GM23338 (cell line): ENCODE measurements at places on chromosomes 16 and 17. TPM values are rescaled to one million over a fixed set of nuclear protein-coding genes. Genes with fewer than 3 reads are reported as not detected.
A peak's percentile ranks its signal among the peaks of the same experiment; 100 is the strongest.

DNA sequence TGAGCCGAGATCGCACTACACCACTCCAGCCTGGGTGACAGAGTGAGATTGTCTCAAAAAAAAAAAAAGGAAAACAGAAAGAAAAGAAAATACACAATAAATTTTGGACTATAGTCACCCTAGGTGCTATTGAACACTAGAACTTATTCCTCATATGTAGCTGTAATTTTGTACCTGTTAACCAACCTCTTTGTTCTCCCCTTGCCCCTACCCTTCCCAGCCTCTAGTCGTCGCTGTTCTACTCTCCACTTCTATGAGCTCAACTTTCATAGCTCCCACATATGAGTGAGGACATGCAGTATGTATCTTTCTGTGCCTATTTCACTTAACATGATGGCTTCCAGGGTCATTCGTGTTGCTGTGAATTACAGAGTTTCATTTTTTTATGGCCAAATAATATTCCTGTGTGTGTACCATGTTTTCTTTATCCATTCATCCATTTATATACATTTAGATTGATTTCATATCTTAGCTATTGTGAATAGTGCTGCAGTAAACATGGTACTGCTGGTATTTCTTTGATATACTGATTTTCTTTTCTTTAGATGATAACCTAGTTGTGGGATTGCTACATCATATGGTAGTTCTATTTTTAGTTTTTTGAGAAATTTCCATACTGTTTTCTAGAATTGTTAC, 28.3 kb downstream of the VPS35L start:
- peak; percentile 72 for DNase-seq
- H3K36me3 ChIP-seq = peaks cover 33% of the 10 kb centered on the region
- H3K27me3 ChIP-seq = no peaks in the 10 kb centered on the region
- no peak overlapping the region for H3K27ac ChIP-seq

DNA sequence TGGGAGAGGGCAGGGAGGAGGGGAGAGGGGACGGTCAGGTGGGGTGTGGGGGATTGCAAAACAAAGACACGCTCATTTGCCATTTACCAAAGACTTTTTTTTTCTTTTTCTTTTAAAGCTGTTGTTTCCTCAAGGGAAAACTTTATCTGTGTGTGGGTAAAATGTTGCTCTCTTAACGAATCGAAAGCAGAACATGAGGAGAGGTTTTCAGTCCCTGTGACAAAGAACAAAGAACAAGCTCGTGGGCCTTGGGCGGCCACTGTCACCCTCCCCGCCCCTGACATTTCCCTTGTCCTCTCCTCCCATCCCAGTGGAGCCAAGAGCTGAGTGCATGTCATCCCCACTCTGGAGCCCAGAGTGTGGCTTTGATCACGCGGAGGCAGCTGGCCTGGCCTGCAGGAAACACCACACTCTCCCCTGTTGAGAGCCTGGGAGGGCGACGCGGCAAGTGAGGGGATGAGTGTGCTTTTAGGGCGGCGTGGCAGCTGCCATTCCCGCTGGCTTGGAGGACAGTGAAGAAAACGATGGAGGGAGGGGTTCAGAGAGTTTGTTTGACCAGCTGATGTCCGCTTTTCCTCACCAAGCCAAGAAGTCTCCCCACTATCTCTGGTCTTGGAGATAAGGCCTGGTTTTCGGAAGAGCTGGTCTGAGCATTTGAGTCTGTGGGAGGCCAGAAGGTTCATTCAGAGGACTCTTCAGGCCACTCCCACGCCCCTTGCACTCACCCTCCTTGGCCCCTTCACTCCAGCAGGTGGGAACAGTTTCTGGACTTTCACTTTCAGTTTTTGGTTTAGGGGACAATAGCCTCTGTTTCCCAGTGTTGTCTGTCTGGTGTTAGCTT, 11.4 kb downstream of the CCR7 start:
- no peak overlapping the region for H3K27ac ChIP-seq
- no peak for DNase-seq
- no peaks in the 10 kb centered on the region for H3K36me3 ChIP-seq
- H3K4me3 ChIP-seq = no peak overlapping the region

GRCh38 chr17:9185688-9186284, 164.5 kb downstream of the NTN1 start:
- H3K36me3 ChIP-seq = no peaks in the 10 kb centered on the region
- no peaks in the 10 kb centered on the region for H3K4me1 ChIP-seq
- no peak for DNase-seq
- H3K4me3 ChIP-seq = no peak overlapping the region

DNA sequence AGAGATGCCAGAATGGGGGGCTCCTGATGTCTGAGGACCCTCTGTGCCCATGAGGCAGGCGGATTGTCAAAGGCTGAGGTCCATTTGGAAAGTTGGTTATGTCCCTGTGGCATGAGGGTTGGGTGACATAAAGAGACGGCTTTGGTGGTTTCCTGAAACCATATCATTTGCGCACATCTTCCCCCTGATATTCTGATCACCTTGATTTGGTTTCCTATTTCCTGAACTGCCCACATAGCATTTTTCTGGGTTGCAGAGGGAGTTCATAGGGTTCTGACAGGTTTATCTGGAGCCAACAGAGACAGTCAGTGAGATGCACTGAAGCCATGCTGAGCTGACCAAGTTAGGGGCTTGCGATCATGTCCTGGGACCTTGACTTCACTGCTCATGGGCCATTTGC, 15.7 kb upstream of the RNF222 start:
- no peak overlapping the region for H3K4me3 ChIP-seq
- peaks cover 6% of the 10 kb centered on the region; the same call in 1 of the 2 replicates for H3K4me1 ChIP-seq
- H3K27ac ChIP-seq = no peak overlapping the region
- no peaks in the 10 kb centered on the region for H3K36me3 ChIP-seq
- no peak for DNase-seq

DNA sequence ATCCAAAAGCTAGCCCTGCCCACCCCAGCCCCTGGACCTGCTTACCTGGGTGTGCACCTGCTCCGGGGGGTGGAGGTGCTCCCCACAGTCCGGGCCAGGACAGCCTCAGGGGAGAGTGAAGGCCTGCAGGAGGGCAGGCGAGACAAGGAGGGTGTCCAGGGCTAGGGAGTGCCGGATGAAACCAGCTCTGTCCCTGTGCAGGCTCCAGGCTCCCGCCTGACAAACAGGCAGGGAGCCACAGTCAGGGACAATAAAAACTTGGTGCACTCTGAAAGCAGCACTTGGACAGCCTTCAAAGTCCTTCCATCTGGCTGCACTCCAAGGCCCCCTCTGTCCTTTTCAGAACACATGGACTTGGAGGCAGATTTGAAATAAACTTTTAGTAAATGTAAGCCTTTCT, 3.9 kb downstream of the PAQR4 start:
- no peak for DNase-seq
- peaks cover 6% of the 10 kb centered on the region; the same call in 1 of the 2 replicates for H3K4me1 ChIP-seq
- H3K4me3 ChIP-seq = no peak overlapping the region
- peaks cover 6% of the 10 kb centered on the region for H3K27me3 ChIP-seq

- no peak overlapping the region for H3K27ac ChIP-seq
- no peak overlapping the region for H3K4me3 ChIP-seq
- no peaks in the 10 kb centered on the region for H3K36me3 ChIP-seq
- no peak for DNase-seq
- H3K4me1 ChIP-seq = peaks cover 69% of the 10 kb centered on the region
Observed at GRCh38 chr16:9151597-9151996, 60.2 kb downstream of the HAPSTR1 start.

- peak; percentile 83 for DNase-seq
- no peaks in the 10 kb centered on the region for H3K27me3 ChIP-seq
- 0 out of 2 replicates have a peak overlapping the region, but pooled peaks have one; percentile 12 for H3K4me3 ChIP-seq
- no peak overlapping the region for H3K27ac ChIP-seq
- H3K4me1 ChIP-seq = peaks cover 10% of the 10 kb centered on the region
Observed at GRCh38 chr17:4004517-4005295, 40.5 kb upstream of the ATP2A3 start.

DNA sequence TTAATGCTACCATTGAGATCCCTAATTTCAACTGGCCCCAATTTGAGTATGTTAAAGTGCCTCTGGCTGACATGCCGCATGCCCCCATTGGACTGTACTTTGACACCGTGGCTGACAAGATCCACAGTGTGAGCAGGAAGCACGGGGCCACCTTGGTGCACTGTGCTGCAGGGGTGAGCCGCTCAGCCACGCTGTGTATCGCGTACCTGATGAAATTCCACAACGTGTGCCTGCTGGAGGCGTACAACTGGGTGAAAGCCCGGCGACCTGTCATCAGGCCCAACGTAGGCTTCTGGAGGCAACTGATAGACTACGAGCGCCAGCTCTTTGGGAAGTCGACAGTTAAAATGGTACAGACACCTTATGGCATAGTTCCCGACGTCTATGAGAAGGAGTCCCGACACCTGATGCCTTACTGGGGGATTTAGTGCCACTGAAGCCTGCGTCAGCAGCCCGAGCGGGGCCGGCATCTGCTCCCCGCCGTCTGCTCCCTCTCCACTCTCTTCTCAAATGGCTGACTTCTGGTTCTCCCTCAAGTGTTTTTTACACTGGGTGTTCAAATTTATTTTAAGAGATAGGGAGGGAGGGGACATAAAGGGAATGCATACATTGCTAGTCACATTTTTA, 22.9 kb downstream of the DUSP14 start:
- H3K36me3 ChIP-seq = peaks cover 7% of the 10 kb centered on the region; the same call in 1 of the 2 replicates
- no peak overlapping the region for H3K4me3 ChIP-seq
- DNase-seq = peak; percentile 33
- H3K27me3 ChIP-seq = no peaks in the 10 kb centered on the region
- H3K27ac ChIP-seq = no peak overlapping the region
- H3K4me1 ChIP-seq = no peaks in the 10 kb centered on the region

GRCh38 chr17:77893144-77894044, 65.1 kb upstream of the TNRC6C start:
- 0 out of 2 replicates have a peak, but pooled peaks cover 3% of the 10 kb centered on the region for H3K27me3 ChIP-seq
- no peaks in the 10 kb centered on the region for H3K36me3 ChIP-seq
- H3K27ac ChIP-seq = no peak overlapping the region
- H3K4me1 ChIP-seq = no peaks in the 10 kb centered on the region; the same call in 1 of the 2 replicates
- H3K4me3 ChIP-seq = no peak overlapping the region
- DNase-seq = no peak

- no peak overlapping the region for H3K27ac ChIP-seq
- DNase-seq = no peak
Observed at GRCh38 chr17:146546-146945, 9.2 kb downstream of the SCGB1C2 start.

DNA sequence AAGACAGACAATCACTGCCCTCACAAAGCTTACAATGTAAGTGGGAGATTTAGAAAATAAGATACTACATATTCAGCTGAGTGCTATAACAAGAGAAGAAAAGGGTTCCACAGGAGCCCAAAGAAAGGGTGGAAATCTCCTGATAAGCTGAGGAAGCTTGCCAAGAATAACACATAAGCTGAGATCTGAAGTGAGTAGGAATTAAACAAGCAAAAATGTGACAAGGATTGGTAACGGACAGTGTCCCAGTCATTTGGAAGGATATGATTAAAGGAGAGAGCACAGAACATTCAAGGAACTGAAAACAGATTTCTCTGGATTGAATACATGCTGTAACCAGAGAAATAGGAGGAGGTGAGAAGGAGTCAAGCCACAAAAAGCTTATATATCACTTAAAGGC, 13.0 kb downstream of the CDYL2 start:
- H3K4me3 ChIP-seq = no peak overlapping the region
- no peak overlapping the region for H3K27ac ChIP-seq
- DNase-seq = no peak
- peaks cover 28% of the 10 kb centered on the region for H3K4me1 ChIP-seq
- H3K27me3 ChIP-seq = no peaks in the 10 kb centered on the region

DNA sequence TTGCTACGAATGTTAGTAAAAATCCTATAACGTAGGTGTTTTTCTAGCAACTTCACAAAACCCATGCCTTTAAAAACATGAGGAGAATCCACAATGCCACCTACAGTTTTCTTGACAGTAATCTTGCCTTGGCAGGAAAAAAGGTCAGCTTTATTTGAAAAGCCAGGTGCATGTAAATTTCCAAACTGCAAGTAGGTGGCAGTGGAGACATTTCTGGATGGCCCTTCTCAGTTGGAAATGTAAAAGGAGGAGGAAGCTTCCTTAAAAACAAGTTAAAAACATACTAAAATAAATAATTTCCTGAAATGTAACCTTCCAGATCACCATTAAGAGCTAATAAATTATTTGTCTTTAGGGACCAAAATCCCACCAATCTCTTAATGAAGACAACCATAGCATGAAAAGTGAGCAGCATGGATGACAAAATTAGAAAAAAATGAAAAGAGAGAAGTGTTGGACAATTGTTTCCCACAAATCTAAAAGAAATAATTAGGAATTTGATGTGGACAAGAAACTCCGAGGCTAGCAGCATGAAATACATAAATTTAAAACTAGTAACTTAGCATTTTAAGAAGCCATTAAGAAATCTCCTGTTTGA, 152.2 kb downstream of the SNX11 start:
- H3K4me1 ChIP-seq = peaks cover 11% of the 10 kb centered on the region; the same call in 1 of the 2 replicates
- no peaks in the 10 kb centered on the region for H3K27me3 ChIP-seq
- DNase-seq = peak; percentile 79
- no peak overlapping the region for H3K4me3 ChIP-seq
- no peaks in the 10 kb centered on the region for H3K36me3 ChIP-seq

DNA sequence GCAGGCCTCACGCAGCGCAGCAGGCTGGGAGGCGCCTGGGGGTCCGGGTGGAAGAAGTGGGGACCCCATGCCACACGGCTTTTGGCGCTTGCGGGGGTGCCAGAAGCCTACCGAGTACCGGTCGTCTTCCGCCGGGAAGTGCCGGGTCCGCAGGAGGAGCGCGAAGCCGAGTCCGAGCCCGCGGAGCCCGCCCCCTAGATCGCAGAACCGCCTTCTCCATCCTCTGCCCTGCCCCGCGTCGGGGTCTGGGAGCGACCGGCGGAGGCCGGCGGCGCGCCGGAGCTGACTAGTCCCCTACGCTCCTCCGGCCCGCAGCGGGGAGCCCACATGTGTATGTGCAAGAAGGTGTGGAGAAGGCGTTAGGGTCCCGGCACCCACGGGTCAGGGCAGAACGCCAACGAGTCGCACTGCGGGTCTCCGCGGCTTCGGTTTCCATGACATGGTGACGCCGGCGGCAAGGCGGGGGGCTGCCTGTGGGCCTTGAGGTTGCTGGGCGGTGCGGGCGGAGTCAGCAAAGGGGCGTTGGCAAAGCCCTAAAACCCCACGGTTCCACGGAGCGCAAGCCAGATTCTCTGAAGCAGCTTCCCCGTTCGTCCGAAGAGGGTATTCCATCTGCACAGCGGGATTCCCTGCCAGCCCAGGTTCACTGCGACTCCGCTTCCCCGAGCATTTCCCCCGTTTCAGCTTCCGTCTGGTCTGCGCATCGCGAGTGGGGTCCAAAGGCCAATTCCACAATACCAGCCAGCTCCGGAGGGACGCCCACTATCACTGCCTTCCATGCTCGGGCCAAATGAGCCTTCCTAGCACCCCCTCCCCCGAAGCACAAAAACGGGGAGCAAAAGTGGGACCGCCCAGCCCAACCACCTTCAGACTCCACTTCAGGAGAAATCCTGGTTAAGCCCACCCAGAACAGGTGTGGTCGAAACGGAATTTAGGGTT, 2.3 kb upstream of the LHX1 start:
- H3K27ac ChIP-seq = no peak overlapping the region
- DNase-seq = peak; percentile 85
- H3K36me3 ChIP-seq = no peaks in the 10 kb centered on the region
- H3K27me3 ChIP-seq = peaks cover 100% of the 10 kb centered on the region
- H3K4me3 ChIP-seq = peak overlapping the region; percentile 84

- no peaks in the 10 kb centered on the region for H3K36me3 ChIP-seq
- peak overlapping the region; percentile 45 for H3K4me3 ChIP-seq
- H3K27ac ChIP-seq = peak overlapping the region; percentile 96
- peak; percentile 84 for DNase-seq
- peaks cover 32% of the 10 kb centered on the region for H3K4me1 ChIP-seq
- peaks cover 6% of the 10 kb centered on the region for H3K27me3 ChIP-seq
Observed at GRCh38 chr16:5036228-5037156, 2.8 kb upstream of the NAGPA start.

The KRTAP3-1 gene
- not detected in 2 replicates for total RNA-seq

The WDR81 gene
- 14.5 and 17.6 TPM in 2 replicates for total RNA-seq

The ABCA9 gene
- not detected in 2 replicates for total RNA-seq

The ITGAX gene
- total RNA-seq = 0.12 TPM in 1 of 2 replicates, not detected in the other

The GOSR1 gene
- 33.4 and 46.6 TPM in 2 replicates for total RNA-seq

The NPIPB9 gene
- 6.2 and 9.9 TPM in 2 replicates for total RNA-seq
